Retina (tissue), 1 donor: ENCODE measurements at places on chromosomes 7 and 10.

- no peak for DNase-seq
Measured at GRCh38 chr7:106893591-106893990, 28.5 kb downstream of the PIK3CG start.

DNA sequence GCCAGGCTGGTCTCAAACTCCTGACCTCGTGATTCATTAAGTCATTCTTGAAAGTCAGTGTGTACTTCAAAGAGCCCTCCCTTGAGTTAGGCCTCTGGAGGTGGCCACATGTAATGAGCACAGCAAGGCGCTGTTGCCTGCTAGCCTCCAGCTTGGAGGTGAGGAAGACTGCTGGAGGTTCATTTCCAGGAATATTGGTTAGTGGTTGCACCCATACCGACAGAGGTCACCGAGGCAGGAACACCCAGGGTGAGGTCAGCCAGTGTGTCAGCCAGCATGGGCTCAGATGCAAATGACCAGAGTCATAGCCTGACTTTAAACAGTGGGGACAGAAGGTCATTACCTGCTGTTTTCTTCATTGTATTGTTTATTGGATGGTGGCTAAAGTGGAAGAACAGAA lies 85.0 kb downstream of the PLPP4 start:
- DNase-seq: no peak

- no peak for DNase-seq
Measured at GRCh38 chr10:124233546-124234138, 140.2 kb upstream of the CHST15 start.

- no peak for DNase-seq
Measured at GRCh38 chr7:21902240-21902639, 43.5 kb downstream of the CDCA7L start.

GRCh38 chr7:157826566-157826965 lies 489.8 kb downstream of the DNAJB6 start:
- DNase-seq: no peak

DNA sequence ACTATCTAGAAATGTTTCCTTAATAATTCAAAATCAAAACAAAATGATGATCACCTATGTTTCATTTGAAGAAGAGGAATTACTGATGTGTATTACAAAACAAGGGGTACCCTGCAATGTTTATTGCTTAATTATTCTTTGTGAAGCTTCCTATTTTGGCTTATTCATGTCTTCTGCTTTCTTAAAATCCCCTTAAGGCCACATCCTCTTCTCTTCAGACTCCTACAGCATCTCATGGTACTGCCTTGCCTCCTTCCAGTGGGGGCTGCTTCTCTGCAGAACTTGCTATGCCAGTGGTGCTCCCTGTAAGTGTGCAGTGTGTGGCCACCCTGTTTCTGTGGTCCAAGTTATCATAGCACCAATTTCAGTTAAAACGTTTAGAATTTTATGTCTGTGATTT lies 35.0 kb downstream of the CCDC146 start:
- no peak for DNase-seq

DNA sequence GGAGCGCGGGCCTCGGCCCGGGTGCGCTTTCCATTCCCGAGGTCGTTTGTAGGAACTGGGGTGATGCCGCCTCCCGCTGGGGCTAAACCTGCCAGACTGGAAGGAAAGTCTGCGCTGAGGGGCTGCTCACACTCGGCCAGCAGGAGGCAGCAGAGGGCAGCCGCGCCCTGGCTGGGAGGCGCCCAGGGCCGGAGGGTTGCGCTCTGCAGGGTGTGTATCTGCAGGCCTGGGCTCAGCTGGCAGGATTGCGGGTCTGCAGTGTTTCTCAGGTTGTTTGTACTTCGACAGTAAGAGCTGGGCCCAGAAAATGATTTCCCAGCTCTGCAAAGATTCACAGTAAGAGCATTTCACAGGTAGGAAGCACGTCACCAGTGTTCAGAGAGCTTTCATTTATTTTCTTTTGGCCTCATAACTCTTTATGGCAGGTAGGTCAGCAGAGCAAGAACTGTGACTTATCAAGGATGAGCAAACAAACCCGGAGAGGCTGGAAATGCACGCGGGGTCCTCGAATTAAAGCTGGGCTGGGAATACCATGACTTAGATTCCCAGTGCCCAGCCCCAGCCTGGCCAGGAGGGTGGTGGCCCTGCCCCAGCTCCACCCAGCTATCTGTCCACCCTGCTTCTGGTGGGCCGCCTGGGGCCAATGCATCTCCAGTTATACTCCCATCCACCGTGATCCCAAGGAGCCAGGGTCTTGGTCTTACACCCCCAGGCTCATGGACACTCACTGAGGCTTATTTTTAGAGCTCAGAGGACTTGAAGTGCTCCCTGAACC lies 15.2 kb upstream of the PPP2R2D start:
- DNase-seq: peak; percentile 89

DNA sequence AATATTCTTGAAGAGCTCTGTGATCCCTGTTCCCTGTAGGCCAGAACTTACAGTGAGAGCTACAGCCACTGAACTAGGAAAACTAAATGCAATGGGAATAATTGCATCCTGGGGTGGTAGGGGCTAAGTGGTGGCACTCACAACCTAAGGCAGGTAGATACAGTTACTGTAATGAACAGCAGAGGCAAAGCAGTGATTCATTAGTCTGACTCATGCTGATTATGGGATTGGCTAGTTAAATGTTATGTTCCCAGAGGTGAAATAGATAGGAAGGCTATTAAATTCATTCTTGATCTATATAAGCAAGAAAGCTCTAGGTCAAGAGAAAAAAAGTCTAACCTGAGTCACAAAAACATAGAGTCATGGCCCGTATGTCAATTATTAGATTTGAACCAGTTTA lies 173.1 kb upstream of the MALRD1 start:
- DNase-seq: no peak

- no peak for DNase-seq
Measured at GRCh38 chr10:3503299-3503698, 281.7 kb downstream of the KLF6 start.

DNA sequence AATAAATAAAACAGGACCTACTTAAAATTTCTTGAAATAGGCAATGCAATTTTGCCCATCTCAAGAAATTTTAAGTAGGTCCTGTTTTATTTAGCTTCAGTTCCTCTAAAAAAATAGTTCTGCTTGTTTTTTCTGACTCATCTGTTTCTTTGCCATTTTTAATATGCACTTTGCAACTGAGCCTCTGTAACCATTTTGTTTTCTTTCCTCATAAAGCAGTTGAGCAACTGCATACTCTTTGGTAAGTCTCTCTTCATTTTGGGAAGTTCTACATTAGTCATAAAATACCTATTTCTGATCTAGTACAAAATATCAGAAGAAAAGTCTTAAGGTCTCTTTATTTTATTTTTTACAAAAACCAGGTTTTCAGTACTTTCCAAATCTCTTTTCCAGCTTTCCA lies 18.0 kb downstream of the TAS2R40 start:
- DNase-seq: no peak

DNA sequence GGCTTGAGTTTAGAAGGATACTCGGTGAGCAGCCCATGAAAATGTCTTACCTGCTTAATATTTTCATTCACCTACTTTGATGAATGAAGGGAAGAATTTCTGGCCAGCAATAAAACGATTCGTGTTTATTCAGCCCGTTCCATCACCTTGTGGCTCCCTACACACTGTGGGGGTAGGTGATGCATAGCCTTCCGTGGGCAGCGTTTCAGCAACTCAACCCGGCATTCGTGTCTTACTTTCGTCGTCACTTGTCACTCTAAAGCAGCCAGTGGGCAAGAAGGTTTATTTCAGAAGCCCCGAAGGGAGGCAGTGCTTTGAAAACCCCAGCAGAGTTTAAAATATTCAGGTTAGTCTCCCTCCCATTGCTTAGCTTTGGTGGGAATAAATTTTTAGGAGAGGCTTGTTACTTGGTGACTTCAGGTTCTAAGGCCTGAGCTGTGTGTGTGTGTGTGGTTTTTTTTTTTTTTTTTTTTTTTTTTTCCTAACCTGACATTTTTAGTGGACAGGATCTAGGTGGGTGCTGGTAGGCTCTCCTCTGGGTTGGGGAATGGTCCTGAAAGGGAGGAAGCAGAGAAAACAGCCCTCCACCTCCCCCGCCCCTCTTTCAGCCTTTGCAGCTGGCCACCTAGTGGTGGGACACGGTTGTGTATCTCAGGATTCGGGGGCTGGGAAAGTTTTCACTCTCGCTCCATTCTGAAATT lies 1.8 kb downstream of the GRK5 start:
- peak; percentile 75 for DNase-seq

DNA sequence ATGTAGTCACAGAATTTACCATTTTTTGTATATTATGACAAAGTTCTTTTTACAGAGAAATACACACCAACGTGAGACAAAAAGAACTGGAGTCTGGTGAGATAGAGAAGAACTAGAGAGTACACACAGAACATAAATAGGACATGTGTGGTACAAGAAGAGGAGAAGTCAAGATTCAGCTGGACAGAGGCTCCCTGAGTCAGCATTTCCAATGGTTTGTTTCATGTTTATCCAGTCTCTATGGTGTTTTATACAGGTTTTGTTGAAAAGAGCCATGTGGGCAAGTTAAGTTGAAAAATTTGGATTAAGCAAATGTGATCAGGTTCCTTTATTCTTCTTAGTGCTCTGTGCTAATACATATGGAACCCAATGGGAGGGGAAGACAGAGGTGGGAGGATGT lies 105.5 kb upstream of the AKR1E2 start:
- DNase-seq: no peak

DNA sequence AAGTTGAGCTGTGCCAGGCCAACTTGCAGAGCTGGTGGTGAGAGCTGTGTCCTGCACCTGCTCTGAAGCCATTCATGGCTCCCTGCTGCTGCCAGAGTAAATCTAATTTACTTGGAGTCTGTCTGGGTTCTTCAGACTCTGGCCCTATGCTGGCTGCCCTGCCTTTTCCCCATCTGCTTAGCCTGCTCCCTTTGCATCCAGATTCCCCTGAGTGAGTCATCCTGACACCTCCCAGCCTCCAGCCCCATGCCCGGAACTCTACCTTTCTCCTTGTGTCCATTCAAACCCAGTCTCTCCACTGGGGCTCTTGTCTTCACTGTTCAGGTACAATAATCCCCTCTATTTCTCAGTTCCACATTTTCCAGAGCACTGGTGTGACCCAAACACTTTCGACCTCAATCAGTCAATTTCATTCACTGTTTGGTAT lies 434.4 kb upstream of the ZMIZ1 start:
- peak; percentile 59 for DNase-seq

- DNase-seq: no peak
Measured at GRCh38 chr7:133190650-133191049, 62.2 kb upstream of the EXOC4 start.
